Mammary epithelial cell (primary cell): ENCODE measurements at places on chromosomes 5 and 9.

- peak; percentile 44 for DNase-seq
Measured at GRCh38 chr9:99266255-99267023, 44.4 kb downstream of the SEC61B start.

DNA sequence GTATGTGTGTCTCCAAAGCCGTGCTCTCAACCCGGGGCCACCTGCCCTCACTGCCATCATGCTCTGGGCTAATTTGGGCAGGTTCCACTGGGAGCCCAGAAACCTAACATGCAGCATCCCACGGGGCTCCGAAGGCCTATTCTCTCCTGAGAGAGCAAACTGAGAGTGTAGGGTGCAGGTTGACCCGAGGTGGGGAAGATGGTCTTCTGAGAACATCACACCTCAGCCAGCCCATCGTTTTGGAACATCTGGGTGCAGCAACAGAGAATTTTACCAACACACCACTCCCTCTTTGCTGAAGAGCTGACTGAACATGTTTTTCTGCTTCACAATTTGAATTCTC, 294.6 kb upstream of the TUT7 start:
- no peak for DNase-seq

GRCh38 chr5:4991925-4992324, 148.2 kb upstream of the ADAMTS16 start:
- no peak for DNase-seq

DNA sequence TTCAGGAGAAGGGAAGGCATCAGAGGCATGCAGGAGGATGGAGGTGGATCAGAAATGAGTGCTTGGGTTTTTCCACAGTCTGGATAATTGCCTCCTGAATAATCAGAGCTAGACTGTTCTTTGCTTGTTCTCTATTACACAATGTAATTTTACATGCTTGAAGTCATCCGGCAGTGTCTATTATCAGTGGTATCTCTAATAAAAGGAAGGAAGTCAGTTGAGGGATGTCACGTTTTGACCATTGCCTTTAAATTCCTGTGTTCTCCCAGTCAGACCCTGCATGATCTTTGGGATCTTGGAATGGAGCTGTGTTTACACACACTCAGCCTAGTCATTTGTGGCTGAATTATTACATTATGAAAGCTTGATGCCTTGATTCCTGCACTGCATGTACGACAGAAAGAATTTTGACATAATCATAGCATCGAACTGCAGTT, 91.0 kb downstream of the PDE8B start:
- DNase-seq, result no peak

GRCh38 chr5:9466697-9467096, 79.2 kb downstream of the SEMA5A start:
- DNase-seq, result no peak

DNA sequence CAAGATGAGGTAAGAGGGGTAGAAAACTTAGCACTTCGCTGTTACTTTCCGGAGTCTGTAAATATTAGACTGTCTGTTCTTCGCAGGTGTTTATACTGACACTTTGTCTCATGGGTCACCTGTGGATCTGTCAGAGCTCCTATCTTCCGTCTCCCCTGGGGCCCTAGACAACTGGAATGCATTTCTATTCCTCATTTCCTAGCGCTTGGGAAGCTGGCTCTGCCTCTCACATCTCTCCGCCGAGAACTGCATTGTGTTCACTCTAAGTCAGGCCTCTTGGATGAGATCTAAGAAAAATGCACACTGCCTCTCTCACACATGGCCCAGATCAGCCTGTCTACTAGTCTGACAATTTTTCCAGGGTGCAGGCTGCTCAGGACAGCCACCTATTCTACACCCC, 39.5 kb downstream of the PCA3 start:
- no peak for DNase-seq

DNA sequence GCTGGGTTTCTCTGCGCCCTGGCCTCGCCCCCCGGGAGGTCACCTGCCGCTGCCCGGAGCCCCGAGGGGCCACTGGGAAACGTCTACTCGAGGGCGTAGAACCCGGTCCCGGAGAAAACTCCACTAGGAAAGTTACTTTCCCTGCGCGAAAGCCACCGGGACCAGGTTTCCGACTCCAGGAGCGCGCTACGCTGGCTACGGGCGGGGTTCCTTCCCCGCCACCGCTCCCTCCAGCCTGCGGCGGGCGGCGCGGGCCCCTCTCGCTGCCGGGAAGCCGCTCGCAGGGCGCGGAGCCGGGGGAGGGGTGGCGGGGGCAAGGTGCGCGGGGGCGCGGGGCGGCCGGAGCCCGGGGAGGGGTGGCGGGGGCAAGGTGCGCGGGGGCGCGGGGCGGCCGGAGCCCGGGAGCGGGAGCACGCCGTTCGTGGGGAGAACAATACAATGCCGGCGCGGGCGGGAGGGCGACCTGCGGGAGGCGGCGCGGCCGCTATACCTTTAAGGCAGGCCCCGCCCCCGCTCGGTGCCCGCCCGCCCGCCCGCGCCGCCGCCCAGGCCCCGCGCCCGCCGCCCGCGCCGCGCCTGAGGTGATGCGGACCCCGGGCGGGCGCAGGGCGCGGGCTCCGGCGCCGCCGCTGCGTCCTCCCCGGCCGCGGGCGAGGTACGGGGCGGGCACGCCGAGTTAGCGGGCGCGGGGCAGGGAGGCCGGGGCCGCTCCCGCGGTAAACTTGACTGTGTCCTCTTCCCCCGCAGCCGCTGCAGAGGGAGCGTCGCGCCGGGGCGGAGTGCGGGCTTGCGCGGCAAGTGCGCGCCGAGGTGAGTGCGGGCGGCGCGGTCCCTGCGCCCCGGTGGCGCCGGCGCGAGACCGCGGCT, 278.1 kb downstream of the AOPEP start:
- DNase-seq, result peak; percentile 34

DNA sequence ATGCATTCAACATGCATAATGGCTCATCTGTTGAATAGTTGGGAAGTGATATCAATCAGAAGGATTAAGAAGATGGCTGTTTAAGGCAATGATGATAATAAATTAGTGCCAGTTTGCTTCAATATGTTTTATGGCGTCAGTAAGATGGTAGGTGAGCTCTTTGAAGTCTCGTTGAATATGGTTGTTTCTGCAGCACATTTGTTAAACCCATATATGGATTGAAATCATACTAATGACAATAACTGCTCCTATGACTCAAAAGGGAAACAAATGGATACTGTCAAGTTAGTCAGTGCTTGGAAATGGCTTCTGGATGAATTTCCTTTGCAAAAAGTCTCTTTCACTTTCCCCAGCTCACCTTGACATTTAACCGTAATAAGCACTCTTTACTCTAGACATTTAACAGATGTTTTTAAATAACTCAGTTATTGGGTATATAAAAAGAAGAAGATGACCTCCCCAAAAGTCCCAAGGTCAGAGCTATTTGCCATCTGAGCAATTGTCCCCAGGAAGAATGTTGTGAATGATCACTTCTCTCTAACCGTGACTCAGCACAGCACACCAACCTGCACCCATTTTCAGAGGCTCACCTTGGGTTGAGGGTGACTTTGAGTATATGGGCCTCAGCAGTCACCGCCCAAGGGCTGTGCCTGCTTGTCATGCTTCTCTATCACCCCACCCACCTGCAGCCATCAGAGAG, 133.4 kb downstream of the GRIA1 start:
- DNase-seq, result peak; percentile 35

- DNase-seq, result no peak
Measured at GRCh38 chr9:115597330-115597895, 479.5 kb upstream of the TNC start.

DNA sequence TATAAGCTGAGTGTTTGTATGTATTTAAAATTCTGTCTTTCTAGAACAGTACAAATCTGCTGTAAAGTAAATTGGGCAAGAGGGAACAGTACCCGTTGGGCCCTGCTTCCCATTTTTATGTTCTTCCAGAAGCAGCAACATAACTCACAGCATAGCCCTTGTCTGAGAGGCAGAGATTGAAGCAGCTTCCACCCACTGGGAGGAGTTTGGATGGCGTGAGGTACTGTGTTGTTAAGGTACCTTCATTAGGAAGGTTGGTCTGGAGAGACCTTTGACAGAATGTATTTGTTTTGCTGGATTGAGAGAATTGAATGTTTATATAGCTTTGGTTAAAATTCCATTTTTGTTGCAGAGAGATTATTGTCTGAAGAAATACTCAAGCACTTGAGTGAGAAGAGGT, 24.8 kb downstream of the RAI14 start:
- DNase-seq, result no peak

DNA sequence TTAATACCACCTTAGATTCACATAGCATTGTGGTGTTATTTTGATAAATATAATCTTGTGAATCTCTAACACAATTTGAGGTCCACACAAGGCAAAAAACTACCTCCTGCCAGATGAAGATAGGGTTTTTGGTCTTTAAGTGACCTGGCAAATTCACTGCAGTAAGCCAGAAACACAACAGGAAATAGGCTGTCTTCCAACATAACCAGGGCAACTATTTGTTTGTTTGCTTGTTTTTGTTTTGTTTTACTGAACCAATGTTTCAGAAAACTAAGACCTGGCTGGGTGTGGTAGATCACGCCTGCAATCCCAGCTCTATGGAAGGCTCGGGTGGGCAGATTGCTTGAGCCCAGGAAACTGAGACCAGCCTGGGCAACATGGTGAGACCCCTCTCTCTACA, 95.5 kb downstream of the USP20 start:
- no peak for DNase-seq

- DNase-seq, result no peak
Measured at GRCh38 chr5:61277190-61277589, 54.9 kb upstream of the ZSWIM6 start.

- DNase-seq, result no peak
Measured at GRCh38 chr5:8376478-8376877, 507.5 kb downstream of the MTRR start.

GRCh38 chr5:82257247-82257646, 20.9 kb downstream of the RPS23 start:
- no peak for DNase-seq

- no peak for DNase-seq
Measured at GRCh38 chr5:25955337-25955736, 1083.0 kb downstream of the CDH9 start.

GRCh38 chr5:143139585-143139984, 263.9 kb downstream of the NR3C1 start:
- no peak for DNase-seq
